ENCODE measurements at places on chromosomes 7 and 10.

GRCh38 chr10:79045566-79046175 lies 23.1 kb upstream of the ZMIZ1 start:
- no peak for DNase-seq

DNA sequence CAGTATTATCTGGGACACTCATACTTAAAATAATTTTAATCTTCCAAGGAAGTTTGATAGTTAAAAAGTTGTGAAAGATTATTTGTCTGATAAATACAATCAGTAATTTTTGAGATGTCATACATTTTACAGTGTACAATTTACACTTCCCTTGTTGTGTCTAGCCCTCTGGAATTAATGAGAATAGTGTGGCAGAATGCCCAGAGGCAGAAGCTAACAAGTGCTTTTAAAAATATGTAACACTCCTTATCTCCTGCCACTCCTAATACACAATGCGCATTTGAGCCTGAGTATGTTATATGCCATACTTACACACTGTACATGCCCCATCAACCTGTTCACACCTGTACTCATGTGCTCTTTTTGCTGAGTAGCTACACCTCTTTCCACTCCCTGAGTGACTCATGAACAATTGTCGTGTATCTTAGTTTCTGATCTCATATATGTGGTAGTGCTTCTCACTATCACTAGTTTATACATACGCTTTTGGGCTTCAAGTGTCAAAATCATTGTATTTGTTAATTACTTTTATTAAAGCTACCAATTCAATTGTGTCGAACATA lies 106.9 kb upstream of the GNAI1 start:
- DNase-seq = no peak

- no peak for DNase-seq
Measured at GRCh38 chr10:34682580-34682979, 132.5 kb downstream of the PARD3 start.

DNA sequence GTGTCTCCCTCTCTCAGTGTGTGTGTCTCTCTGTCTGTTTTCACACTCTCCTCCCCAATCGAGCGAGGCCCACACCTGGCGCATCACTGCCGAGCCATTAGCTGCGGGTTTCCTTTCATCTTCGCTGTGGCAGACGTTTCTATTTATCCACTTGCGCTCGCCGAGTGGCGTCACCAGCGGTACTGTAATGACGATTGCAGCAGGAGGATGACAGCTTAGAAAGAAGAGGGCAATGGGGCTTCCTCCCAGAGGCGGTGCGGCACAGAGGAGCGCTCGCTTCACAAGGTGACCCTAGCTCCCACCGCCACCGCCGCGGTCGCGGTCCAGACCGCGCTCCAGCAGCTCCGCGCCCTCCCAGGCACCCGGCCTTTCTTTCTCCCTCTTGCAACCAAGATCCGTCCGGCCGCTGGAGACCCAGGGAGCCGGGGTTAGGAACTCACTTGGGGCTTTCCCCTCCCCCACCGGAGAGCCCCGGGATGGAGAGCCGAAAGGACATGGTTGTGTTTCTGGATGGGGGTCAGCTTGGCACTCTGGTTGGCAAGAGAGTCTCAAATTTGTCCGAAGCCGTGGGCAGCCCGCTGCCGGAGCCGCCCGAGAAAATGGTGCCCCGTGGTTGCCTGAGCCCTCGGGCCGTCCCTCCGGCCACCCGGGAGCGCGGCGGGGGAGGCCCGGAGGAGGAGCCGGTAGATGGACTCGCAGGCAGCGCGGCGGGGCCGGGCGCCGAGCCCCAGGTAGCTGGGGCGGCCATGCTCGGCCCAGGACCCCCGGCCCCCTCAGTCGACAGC lies at the start of gene EVX1:
Gene EVX1, plus strand, starts transcription at position 248 of the 785 bp plus-strand sequence. Its CDS starts 229 bp downstream, at position 477.
- no peak for DNase-seq

GRCh38 chr7:124784879-124785818 lies 19.6 kb upstream of the GPR37 start:
- no peak for DNase-seq

- DNase-seq = no peak
Measured at GRCh38 chr10:5550621-5551530, 26.1 kb downstream of the CALML3 start.

- no peak for DNase-seq
Measured at GRCh38 chr7:96040250-96040772, 268.0 kb downstream of the DYNC1I1 start.

DNA sequence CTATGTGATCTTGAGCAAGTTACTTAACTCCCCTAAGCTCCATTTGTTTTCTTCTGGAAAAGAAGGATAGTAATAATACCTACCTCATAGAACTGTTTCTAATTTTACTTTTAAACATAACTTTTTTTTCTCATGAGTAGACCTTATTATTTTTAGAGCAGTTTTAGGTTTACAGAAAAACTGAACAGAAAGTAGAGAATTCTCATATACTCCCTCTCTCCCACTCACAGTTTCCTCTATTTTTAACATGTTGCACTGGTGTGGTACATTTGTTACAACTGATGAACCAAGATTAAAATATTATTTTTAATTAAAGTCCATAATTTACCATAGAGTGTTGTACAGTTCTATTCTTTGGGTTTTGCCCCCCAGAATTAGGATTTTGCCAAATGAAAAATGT lies 221.3 kb upstream of the CSTF2T start:
- DNase-seq = no peak

DNA sequence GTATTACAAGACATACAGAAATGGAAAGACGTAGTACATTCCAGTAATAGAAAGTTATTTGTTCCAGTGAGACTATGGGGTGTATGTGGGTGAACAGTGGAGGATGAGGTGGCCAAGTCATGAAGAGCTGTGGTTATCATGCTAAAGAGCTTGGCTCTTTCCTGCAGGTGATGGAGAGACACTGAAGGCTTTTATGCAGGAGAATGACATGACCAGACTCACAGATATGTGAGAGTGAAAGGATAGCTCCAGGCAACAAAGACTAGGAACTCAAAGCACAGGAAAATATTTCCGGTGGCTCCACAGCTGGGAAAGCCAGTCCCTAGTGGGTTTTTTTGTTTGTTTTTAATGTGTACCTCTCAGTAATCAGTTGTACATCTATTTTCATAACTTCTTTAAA lies 133.5 kb downstream of the TSPAN12 start:
- no peak for DNase-seq

GRCh38 chr7:138756591-138757242 lies 41.1 kb upstream of the TMEM213 start:
- DNase-seq = no peak

- no peak for DNase-seq
Measured at GRCh38 chr7:43004082-43004481, 71.9 kb downstream of the MRPL32 start.

DNA sequence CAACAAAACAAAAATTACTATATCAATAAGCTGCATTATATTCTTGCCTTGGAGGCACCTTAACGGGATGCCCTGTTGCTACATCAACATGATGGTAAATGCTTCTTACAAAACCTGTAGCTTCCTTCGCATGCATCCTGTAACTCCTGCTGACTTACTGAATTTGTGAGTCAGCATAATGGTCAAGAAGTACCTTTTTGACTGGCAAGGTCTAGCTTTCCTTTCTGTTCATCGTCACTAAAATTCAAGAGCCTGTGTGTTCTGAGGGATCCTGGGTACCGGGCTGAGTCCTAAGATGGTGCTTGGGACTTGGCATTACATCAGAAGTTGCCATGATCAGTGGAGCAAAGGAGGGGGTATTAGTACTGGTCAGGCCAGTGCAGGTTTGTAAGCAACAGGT lies 4.9 kb downstream of the PFKFB3 start:
- DNase-seq = no peak

- DNase-seq = no peak
Measured at GRCh38 chr10:119358152-119358512, 150.8 kb downstream of the GRK5 start.

DNA sequence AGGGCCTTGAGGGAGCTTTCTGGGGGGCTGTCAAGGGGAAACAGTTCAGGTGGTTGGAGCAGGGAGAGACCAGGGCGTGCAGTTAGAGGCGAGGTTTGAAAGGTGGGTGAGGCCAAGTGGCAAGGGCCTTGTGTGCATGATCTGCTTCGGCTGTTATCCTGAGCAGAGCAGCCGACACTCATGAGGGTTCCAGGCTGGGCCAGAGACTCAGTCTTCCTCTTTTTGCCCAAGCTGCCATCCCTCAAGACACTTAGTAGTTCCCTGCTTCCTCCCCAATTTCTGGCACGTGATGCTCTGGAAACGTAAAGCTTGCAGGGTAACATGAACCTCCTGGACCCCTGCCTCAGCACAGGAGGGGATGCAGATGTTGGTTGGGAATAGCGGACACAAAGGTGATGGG lies 44.1 kb downstream of the KLRG2 start:
- DNase-seq = no peak

DNA sequence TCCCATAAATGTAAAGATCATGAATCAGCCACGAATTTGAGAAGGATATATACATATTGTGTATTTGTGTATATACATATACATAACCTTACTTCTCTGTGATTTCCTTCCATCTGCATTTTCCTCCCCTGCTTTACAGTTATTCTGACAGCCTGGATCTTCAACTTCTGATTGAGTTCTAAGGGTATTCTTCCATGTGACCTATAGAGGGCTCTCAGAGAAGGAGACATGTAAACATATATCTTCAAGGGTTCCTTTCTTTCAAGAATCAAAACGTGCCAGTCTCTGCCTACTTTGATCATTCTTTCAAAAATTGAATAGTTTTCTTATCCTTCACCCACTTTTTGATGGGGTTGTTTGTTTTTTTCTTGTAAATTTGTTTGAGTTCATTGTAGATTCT lies 453.7 kb upstream of the POT1 start:
- no peak for DNase-seq

DNA sequence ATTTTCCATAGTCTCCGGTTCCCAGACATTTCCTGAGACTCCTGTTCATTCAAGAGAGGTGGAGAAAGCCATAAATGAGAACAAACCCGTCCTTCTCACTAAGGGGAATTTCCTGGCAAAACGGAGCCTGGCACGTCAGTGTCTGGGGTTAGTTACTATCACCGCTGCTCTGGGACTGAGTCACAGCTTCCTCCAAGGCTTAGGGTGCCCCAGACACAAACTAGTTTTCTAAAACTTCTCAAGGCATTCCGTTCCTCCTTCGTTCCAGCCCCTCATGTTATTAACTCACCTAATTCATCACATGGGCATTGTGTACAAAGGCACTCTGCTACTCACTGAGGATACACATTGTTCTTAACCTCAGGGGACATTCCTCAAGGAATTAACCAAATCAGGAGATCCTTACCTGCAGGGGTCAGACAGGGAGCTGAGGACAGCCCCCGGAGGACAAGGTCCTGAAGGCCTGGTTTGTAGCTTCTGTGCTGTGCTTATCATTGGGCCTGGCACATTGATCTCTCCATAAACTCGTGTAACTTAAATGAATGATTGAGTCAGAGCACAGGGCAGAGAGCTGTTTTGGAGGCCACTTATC lies 103.0 kb upstream of the KLF6 start:
- DNase-seq = no peak

- DNase-seq = no peak
Measured at GRCh38 chr7:24251568-24251967, 32.4 kb upstream of the NPY start.

GRCh38 chr10:102633287-102633686 lies 11.0 kb upstream of the TRIM8 start:
- no peak for DNase-seq

- DNase-seq = no peak
Measured at GRCh38 chr10:96359616-96360015, 814 bp upstream of the OPALIN start.

- DNase-seq = no peak
Measured at GRCh38 chr7:151241755-151242096, 6.8 kb downstream of the SMARCD3 start.

DNA sequence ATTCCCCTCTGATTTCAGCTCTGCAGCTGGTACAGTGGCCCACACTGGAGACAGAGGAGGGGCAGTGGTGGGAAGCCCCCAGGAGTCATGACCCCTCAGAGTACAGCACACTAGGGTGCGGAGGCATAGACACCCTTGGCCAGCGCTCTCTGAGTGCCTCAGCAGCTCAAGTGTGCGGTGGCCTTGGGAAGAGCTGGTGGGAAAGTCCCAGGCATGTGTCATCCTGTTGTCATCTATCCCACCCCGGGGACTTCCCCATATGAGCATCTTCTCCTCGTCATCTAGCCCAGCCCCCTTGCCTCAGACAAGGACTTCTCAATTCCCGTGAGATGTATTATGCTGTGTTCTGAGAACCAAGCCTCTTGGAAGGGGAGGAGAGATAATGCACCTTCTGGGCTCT lies 15.6 kb upstream of the PPIF start:
- DNase-seq = no peak

GRCh38 chr10:132929953-132930548 lies 12.3 kb downstream of the CFAP46 start:
- DNase-seq = no peak

- no peak for DNase-seq
Measured at GRCh38 chr10:110275128-110275729, 29.5 kb downstream of the SMNDC1 start.

DNA sequence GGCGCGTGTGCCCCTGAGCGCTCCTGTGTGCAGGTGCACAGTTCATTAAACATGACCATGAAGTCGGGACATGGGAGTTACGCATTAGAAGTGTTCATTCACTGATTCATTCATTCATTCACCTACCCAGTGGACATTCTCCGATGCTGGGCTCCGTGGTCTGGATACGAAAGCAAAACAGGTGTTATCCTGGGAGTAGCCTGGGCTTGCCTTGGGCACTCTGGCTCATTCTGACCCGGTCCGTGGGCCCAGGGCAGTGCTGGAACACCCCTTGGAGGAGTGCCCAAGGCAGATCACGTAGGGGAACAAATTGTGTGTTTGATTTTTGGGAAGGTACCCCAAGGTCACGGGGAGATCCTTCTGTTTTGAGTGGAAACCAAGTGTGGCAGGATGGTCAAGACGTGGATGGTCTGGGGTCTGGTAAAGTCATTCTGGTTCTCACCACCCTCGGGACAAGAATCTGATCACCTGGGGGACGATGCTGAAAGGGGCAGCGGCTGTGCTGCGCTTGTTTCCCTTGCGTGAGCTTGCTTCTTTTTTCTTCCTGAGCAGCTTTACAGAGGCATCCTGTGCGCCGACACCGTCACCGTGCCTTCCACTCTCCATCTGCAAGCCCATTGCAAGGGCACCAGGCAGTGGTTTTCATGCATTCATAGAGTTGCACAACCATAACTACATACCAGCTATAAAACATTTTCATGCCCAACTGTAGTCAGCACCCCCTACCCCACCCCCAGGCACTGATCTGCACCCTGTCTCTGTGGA lies 10.1 kb downstream of the ELFN1 start:
- DNase-seq = no peak

- no peak for DNase-seq
Measured at GRCh38 chr10:60978287-60979115, 34.5 kb upstream of the RHOBTB1 start.
